ENCODE measurements at places on chromosomes 12 and 14.
A peak's percentile ranks its signal among the peaks of the same experiment; 100 is the strongest.

GRCh38 chr14:77139540-77140358 is 1.8 kb downstream of the ZDHHC22 start:
- DNase-seq: peak; percentile 70

GRCh38 chr14:99131632-99132271 is 140.2 kb downstream of the BCL11B start:
- no peak for DNase-seq

- DNase-seq: no peak
These were observed 215.4 kb upstream of the DCN start for GRCh38 chr12:91397866-91398532.

- no peak for DNase-seq
These were observed 46.3 kb upstream of the FLRT2 start for GRCh38 chr14:85483652-85484051.

DNA sequence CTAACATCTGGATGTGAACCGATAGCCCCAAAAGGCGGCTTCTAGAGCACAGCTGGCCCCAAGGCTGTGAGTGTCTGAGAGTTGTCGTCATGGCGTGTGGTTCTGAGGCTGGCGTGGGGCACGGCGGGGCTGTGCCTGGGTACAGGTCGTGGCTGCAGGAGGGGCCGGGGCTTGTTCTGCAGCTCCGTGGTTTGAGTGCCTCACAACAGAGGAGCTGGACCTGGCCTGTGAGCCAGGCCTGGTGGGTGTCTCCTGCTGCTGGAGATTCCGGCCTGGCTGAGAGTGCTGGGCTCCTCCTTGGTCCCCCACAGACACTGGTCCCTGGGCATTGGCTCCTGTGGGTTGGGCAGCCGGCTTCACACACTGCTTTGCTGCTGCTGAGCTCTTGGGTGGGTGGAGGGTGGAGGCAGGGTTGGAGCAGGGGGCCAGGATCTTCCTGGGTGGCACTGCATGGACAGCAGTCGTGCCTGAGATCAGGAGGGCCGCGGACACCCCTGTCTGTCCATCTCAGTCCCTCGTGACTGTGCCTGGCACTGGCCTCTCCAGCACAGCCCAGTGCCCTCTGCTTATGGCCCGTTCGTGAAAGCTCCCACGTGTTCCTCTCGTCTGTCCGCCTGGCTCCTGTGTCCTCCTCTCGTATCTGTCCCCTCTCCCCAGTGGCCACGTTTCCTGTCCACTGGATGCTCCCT is 31.8 kb upstream of the TEX22 start:
- no peak for DNase-seq

DNA sequence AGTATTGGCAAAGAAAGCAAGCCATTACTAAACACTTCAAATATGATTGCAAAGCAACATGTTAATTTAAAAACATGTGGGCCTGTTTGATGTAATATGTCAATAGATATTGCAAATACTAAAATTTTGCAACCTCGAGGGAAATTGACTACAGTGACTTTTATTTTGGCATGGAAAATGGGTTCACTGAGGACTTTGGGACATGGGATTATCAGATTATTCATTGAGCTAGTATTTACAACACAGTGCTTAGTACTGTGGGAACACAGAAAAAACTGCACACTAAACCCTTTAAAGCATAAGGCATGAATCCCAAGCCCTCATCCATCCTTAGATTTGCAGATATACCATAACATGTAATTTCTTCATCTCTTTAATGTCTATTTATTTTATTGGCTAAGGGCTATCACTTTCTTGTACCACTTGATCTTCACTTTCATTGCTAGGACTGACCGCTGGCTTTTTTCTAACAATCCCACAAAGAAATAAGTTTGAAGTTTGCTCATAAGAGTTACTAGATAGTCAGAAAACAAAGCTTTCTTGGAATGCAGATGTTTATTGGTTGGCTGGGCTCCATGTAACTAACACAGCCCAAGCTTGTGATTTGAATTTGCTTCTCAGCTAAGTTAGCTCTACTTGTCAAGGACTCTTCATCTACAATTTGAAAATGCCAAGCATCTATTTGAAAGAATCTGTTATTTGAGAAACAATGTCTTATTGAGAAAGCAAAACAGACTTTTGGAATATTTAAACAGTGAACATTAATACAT is 48.7 kb downstream of the PPFIBP1 start:
- no peak for DNase-seq

GRCh38 chr14:76904740-76905569 is 78.7 kb downstream of the LRRC74A start:
- DNase-seq: no peak

Measured in SHP77 (cell line).